ENCODE measurements at places on chromosomes 7 and 10. TPM values are rescaled to one million over a fixed set of nuclear protein-coding genes. Genes with fewer than 3 reads are reported as not detected.

Gene CAV2
- total RNA-seq: 16.2 TPM

Gene C10orf67
- not detected for total RNA-seq

Gene EPHA1
- total RNA-seq: 21.0 TPM

Gene DKK1
- 0.08 TPM for total RNA-seq

Gene CHAT
- not detected for total RNA-seq

Gene AKR1D1
- total RNA-seq: 93.9 TPM

Gene ALOX5
- total RNA-seq: 11.2 TPM

Gene RAPGEF5
- total RNA-seq: 16.4 TPM

Gene CCL26
- not detected for total RNA-seq

Gene UBTD1
- 2.7 TPM for total RNA-seq

Gene AHR
- total RNA-seq: 61.2 TPM

Gene DEPP1
- 10.7 TPM for total RNA-seq

Gene SFMBT2
- total RNA-seq: 2.8 TPM

Gene TACC2
- 8.9 TPM for total RNA-seq

Gene TMEM229A
- 0.23 TPM for total RNA-seq

Gene INSYN2A
- total RNA-seq: not detected

Gene BMPER
- total RNA-seq: 8.5 TPM

Gene ADAM12
- 0.25 TPM for total RNA-seq

Gene SHOC2
- 33.7 TPM for total RNA-seq

Gene COL26A1
- 1.8 TPM for total RNA-seq

Gene RBAK
- 5.3 TPM for total RNA-seq

Gene PIK3AP1
- total RNA-seq: 43.0 TPM

Gene PDLIM1
- 16.8 TPM for total RNA-seq

Gene TCAF1
- 75.1 TPM for total RNA-seq

Gene CYREN
- total RNA-seq: 18.1 TPM

Gene LIPN
- total RNA-seq: 0.25 TPM

Gene ZNF467
- total RNA-seq: 3.8 TPM

Gene IL2RA
- total RNA-seq: 1.6 TPM

Gene ASAH2B
- total RNA-seq: 1.5 TPM

Gene IFIT1B
- 13.3 TPM for total RNA-seq

Gene SPDYE2B
- not detected for total RNA-seq
